Stimulated activated CD4-positive, alpha-beta T cell treated with anti-CD3 and anti-CD28 coated beads, Interleukin-15, amount 100 ng/mL, for 48 hours (primary cell): ENCODE measurements at places on chromosomes 5 and 9.

DNA sequence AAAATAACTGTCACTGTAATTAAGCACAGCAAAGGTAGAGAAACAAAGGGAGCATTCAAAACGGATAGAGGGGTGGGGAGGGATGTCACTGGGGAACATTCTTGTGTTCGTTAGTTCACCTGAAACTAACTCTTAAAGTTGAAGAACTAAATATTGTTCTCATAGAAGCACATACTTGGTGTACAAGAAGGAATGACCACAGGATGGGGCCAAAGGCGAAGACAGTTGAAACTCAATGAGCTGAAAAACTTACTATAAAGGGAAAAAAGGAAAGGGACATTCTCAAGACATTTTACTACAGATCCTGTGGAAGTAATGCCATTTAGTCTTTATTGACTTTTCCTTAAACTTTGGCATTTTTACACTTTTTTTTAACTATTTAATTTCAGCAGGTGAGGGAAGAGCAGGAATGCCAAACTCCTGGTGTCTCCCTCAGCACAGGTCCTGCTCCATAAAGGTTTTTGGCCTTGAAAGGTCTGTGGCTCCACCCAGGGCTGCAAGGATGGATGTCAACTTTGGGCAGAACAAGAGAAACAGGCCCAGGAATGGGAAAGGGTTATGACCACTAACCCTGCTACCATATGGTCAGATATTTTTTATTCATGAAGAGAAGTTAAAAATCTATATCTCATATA, 197.6 kb upstream of the RASA1 start:
- DNase-seq = no peak

- no peak for DNase-seq
Observed at GRCh38 chr9:124439686-124440243, 10.5 kb upstream of the ADGRD2 start.

GRCh38 chr5:172178301-172178987, 9.6 kb downstream of the STK10 start:
- no peak for DNase-seq

DNA sequence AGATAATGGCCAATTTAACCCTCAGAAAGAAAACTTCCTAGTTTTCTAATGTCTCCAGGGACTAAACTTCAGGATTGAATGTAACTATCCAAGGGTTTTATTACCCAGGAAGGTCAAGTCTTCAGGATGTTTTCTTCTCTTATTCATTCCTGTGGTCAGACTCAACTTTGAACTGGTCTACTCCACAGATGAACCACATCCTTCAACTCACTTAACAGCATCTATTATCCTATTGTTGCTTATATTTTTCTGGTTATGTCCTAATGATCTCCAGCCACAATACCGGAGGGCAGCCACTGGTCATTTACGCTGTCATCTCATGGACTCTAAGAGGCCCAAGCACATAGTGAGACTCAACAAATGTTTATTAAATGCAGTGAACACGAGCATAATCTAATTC, 47.2 kb upstream of the LIFR start:
- no peak for DNase-seq

DNA sequence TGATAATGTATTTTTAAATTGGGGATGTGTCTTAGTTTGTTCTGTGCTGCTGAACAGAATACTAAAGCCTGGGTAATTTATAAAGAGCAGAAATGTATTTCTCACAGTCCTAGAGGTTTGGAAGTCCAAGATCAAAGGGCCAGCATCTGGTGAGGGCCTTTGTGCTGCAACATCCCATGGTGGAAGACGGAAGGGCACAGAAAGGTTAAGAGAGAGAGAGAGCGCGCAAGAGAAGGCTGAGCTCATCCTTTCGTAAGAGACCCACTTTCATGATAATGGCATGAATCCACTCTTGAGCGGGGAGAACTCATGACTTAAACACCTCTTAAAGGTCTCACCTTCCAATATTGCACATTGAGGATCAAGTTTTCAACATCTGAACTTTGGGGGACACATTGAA, 79.1 kb upstream of the GOLM1 start:
- no peak for DNase-seq
